ENCODE measurements at places on chromosomes 7 and 10. TPM values are rescaled to one million over a fixed set of nuclear protein-coding genes. Genes with fewer than 3 reads are reported as not detected.
A peak's percentile ranks its signal among the peaks of the same experiment; 100 is the strongest.

FAM25G gene
- not detected for total RNA-seq

DNA sequence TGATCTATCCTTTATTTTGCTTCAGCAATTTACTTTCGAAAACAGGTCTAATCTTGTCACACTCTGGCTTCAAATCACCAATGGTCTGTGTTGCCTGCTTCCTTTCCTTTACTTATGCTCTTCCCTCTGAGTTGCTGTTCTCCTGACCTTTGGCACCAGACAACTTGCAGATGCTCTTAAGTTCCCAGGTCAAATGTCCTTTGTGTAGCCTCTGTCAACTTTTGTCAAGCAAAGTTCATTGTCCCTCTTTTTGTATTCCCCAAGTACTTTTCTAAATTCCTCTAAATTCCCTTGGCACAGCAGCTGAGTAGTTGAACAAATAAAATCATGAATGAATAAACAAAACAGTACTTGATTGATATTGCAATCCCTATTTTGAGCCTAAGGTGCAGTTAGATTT, 289.4 kb downstream of the BICC1 start:
- no peaks in the 10 kb centered on the region for H3K4me1 ChIP-seq
- H3K27me3 ChIP-seq = no peaks in the 10 kb centered on the region
- H3K4me3 ChIP-seq = no peak overlapping the region

DNA sequence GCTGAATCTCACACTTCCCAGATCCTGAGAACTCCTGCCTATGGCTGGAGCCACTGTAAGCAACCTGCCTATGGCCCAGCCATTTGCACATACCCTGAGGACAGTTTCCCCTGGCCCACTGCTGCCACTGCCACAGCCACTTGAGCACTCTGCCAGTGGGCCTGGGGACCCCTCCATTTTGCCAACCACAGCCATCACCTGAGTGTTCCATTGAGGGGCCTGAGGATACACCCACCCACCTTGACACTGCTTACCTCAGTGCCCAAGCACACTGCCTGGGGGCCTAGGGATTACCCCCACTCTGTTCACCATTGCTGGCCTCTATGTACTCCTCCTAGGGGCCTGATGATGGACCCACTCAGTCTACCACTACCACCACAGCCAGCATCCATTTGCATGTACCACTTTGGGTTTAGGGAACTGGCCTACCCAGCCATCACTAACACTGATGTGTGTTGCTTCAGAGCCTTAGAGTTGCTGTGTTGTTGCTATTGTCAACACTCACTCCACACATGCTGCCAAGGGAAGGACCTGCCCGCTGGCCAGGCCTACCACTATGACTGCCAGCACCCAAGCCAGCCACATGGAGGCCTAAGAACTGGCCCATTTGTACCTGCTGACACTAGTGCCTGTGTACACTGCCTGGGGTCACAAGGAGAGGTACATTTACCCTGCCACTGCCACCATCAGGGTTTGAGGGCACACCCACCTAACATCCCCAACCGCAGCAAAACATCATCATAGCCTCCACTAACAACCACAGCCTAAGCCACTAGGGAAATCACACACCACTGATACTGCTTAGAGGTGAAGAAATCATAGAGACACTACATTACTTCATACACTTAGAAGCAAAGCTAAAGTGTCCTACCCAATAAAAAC, 45.9 kb upstream of the ANTXRL start:
- no peaks in the 10 kb centered on the region for H3K36me3 ChIP-seq
- no peaks in the 10 kb centered on the region for H3K4me1 ChIP-seq
- no peak overlapping the region for H3K27ac ChIP-seq
- H3K4me3 ChIP-seq = no peak overlapping the region
- no peak for DNase-seq
- H3K27me3 ChIP-seq = no peaks in the 10 kb centered on the region

DNA sequence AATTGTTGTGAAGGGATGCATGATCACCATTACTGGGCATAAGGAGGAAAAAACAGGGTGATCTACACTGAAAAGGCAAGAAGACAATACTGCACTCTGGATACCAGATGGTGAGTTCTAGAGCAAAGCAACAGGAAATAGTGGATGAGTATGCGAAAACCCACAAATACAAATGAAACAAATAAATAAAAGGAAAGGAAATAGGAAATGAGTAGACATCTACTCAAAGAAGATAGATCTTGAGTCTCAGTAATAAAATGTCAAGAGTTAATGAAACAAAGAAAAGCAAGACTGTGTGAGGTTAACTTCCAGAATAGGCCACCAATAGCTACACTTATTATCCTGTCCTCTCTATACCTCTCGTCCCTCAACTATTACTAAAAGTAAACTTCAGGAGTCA, 11.7 kb downstream of the ORC5 start:
- H3K4me1 ChIP-seq = no peaks in the 10 kb centered on the region
- no peak for DNase-seq
- H3K27me3 ChIP-seq = no peaks in the 10 kb centered on the region
- no peak overlapping the region for H3K27ac ChIP-seq
- peaks cover 6% of the 10 kb centered on the region for H3K36me3 ChIP-seq

FLNC gene
- total RNA-seq = 293 TPM

GRCh38 chr7:31029251-31030042, 22.7 kb upstream of the ADCYAP1R1 start:
- peaks cover 10% of the 10 kb centered on the region for H3K4me1 ChIP-seq
- peaks cover 5% of the 10 kb centered on the region for H3K27me3 ChIP-seq
- H3K27ac ChIP-seq = no peak overlapping the region
- DNase-seq = no peak
- H3K36me3 ChIP-seq = no peaks in the 10 kb centered on the region

PAOX gene
- total RNA-seq = 11.4 TPM

GNAI1 gene
- total RNA-seq = 66.0 TPM

GRCh38 chr7:112293416-112293815, 86.9 kb downstream of the ZNF277 start:
- DNase-seq = no peak
- H3K4me3 ChIP-seq = no peak overlapping the region
- no peaks in the 10 kb centered on the region for H3K36me3 ChIP-seq
- H3K27ac ChIP-seq = no peak overlapping the region
- H3K27me3 ChIP-seq = no peaks in the 10 kb centered on the region
- no peaks in the 10 kb centered on the region for H3K4me1 ChIP-seq

- DNase-seq = no peak
- no peaks in the 10 kb centered on the region for H3K4me1 ChIP-seq
- H3K36me3 ChIP-seq = peaks cover 23% of the 10 kb centered on the region
- H3K27me3 ChIP-seq = no peaks in the 10 kb centered on the region
- H3K4me3 ChIP-seq = no peak overlapping the region
- peak overlapping the region; percentile 74 for H3K27ac ChIP-seq
These were observed 68.0 kb downstream of the SLC29A4 start for GRCh38 chr7:5350600-5351385.

MICU1 gene
- total RNA-seq = 33.9 TPM

DNA sequence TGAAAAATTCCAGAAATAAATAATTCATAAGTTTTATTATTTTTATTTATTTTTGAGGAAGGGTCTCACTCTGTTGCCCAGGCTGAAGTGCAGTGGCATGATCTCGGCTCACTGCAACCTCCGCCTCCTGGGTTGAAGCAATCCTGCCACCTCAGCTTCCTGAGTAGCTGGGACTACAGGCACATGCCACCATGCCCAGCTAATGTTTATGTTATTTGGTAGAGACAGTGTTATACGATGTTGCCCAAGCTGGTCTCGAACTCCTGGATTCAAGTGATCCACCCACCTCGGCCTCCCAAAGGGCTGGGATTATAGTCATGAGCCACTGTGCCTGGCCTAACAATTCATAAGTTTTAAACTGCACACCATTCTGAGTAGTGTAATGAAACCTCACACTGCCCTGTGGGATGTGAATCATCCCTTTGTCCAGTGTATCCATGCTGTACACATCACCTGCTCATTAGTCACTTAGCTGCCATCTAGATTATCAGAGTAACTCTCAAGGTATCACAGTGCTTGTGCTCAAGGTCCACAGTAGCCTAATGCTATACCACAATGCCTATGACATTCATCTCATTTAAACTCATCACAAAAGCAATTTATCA, 17.9 kb downstream of the RTKN2 start:
- DNase-seq = no peak
- H3K4me3 ChIP-seq = no peak overlapping the region
- H3K27me3 ChIP-seq = no peaks in the 10 kb centered on the region
- no peak overlapping the region for H3K27ac ChIP-seq

DNA sequence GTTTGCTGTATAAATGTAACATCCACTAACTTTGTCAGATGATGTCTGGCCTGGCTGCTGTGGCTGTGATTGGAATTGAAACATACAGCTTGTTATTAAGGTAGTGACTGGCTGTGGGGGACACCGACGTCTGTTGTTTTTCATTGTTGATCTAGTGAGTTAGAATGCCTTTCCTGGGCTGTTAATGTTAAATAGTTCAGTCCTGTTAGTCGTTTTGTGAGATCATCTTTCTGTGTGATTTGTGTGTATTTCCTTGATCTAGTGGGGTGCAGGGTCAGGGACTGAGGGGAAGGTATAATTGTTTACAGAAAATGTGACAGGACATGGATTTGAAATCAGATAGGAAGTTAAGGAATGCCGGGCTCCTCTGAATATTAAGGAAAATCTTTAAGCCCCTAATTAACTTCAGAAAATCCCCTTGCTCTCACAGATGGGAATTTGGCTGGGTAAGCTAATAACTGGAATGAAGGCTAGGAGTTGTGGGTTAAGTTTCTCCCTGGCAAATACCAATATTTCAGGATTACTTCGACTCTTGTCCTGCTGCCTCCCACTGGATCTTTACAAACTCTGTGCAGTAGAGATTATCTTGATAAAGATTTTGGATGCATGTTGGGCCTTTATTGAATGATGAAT, 163.1 kb downstream of the AUTS2 start:
- no peak for DNase-seq
- no peak overlapping the region for H3K27ac ChIP-seq
- no peak overlapping the region for H3K4me3 ChIP-seq
- no peaks in the 10 kb centered on the region for H3K27me3 ChIP-seq
- no peaks in the 10 kb centered on the region for H3K36me3 ChIP-seq

PRSS37 gene
- total RNA-seq = not detected

CCDC172 gene
- not detected for total RNA-seq

DNA sequence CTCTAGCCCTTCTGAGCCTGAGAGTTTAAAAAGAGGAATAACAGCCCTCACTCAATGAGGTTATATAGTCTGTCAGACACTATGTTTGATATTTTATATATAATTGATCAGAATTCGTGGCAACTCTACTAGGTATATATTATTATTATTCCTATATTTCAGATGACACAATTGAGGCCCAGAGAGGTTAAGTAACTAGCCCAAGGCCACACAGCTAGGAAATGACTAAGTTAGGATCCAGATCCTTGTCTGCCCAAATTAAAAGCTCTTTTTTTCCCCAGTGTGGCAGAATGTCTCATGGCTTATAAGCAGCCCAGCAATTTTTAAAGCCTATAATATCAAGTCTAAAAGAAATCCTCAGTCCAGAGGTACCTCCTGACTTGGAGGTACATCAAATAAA, 1119.9 kb upstream of the AUTS2 start:
- H3K27ac ChIP-seq = no peak overlapping the region
- H3K4me1 ChIP-seq = no peaks in the 10 kb centered on the region
- no peaks in the 10 kb centered on the region for H3K27me3 ChIP-seq

DNA sequence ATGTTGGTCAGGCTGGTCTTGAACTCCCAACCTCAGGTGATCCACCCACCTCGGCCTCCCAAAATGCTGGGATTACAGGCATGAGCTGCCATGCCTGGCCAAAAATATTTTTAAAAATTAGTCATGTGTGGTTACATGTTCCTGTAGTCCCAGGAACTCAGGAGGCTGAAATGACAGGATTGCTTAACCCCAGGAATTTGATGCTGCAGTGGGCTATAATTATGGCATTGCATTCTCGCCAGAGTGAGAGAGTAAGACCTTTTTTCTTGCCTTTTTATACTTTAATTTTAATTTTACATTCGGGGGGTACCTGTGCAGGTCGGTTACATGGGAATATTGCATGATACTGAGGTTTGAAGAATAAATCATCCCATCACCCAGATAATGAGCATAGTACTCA, 86.6 kb upstream of the ZNF92 start:
- no peak overlapping the region for H3K4me3 ChIP-seq
- no peaks in the 10 kb centered on the region for H3K36me3 ChIP-seq
- H3K27me3 ChIP-seq = no peaks in the 10 kb centered on the region
- no peaks in the 10 kb centered on the region for H3K4me1 ChIP-seq

DNA sequence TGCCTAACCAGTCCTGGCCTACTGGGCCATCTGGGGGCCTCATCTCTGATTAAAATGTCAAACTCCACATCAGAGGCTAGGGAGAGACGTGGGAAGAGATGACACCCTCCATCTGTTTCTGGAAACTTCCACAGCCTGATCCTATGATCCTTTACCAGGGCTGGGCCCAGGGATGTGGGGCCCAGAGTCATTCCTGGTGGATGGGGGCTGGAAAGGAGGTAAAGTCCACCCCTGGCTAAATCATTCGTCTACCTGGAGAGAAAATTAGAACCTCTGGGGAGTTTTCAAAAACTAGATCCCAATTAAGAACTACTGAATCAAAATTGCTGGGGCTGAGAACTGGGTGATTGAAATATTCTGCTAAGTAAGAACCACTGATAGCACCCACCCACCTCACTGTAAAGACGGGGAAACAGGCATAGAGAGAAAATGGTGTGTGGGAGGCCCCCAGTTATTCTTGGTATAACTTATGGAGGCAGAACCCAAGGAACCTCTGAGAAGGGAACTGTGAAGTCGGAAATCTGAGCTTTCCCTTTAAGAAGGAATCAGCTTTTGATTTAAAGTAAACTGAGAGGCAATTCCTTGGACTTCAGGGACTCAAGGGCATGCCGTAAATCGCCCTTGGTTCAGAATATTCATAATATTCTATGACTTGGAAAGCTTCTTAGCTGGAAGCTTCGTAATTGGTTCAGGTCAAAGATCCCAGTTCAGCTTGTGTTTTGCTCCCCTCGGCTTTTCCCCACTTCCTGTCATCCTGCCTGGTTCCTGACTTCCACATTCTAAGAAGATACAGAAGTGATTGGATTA, 53.1 kb downstream of the PRKAG2 start:
- peak overlapping the region; percentile 42 for H3K27ac ChIP-seq
- peak overlapping the region; percentile 36 for H3K4me3 ChIP-seq
- no peak for DNase-seq

- H3K27ac ChIP-seq = no peak overlapping the region
- H3K27me3 ChIP-seq = no peaks in the 10 kb centered on the region
- H3K4me3 ChIP-seq = no peak overlapping the region
These were observed 106.7 kb upstream of the INSYN2A start for GRCh38 chr10:127303105-127303504.

- H3K27ac ChIP-seq = no peak overlapping the region
- peak overlapping the region; percentile 46 for H3K4me3 ChIP-seq
- H3K36me3 ChIP-seq = no peaks in the 10 kb centered on the region
These were observed 666 bp downstream of the NRG3 start for GRCh38 chr10:81875467-81876252.

GRCh38 chr10:52609071-52609470, 163.5 kb downstream of the MBL2 start:
- no peak overlapping the region for H3K4me3 ChIP-seq
- H3K27me3 ChIP-seq = no peaks in the 10 kb centered on the region
- no peak for DNase-seq

ENTPD7 gene
- total RNA-seq = 5.5 TPM

Data from sigmoid colon (tissue), 7 donors.